ENCODE measurements at places on chromosomes 7 and 10.
A peak's percentile ranks its signal among the peaks of the same experiment; 100 is the strongest.

GRCh38 chr10:14131261-14131960 lies 199.3 kb downstream of the FRMD4A start:
- no peak for DNase-seq

GRCh38 chr7:74379938-74380337 lies 73.8 kb upstream of the GTF2IRD1 start:
- no peak for DNase-seq

DNA sequence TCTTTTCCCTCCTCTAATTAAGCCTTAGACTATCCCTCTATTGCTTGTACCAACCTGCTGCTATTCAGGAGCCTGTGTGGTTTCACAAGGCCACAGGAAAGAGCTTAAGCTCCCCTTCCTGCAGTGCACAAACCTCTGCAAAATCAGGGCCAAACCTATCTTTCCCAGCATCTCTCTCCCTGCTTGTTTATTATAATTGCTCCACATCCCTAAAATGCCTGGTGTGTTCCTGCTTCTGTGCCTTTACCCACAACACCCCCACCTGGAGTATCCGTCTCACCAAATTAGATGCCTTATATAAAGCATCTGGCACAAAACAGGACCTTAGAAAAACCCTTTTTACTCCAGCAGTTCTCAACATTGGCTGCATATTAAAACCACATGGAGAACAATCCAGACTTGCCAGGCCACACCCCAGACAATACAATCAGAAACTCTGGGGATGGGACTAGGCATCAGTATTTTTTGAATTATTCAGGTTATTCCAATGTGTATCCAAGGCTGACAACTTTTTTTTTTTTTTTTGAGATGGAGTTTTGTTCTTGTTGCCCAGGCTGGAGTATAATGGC lies 16.7 kb downstream of the SEC31B start:
- no peak for DNase-seq

DNA sequence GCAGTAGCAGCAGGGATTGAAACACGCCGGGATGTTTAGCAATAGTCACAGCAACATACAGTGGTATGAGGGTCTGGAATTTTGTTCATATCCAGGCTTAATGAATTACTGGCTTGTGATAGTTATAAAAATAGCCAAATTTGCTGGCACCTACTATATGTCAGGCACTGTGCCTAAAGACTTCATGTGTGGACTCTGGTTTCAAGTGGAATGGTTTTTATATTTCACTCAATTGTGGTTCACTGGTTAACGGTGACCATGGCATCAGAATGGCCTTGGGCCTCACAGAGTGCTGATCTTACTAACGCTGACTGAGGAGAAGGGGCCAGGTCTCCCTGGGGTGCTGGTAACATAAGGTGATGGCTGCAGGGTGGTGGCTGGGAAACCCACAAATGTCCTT lies 55.7 kb downstream of the CELF2 start:
- DNase-seq: no peak

GRCh38 chr10:112904000-112904399 lies 46.0 kb upstream of the TCF7L2 start:
- DNase-seq: no peak

DNA sequence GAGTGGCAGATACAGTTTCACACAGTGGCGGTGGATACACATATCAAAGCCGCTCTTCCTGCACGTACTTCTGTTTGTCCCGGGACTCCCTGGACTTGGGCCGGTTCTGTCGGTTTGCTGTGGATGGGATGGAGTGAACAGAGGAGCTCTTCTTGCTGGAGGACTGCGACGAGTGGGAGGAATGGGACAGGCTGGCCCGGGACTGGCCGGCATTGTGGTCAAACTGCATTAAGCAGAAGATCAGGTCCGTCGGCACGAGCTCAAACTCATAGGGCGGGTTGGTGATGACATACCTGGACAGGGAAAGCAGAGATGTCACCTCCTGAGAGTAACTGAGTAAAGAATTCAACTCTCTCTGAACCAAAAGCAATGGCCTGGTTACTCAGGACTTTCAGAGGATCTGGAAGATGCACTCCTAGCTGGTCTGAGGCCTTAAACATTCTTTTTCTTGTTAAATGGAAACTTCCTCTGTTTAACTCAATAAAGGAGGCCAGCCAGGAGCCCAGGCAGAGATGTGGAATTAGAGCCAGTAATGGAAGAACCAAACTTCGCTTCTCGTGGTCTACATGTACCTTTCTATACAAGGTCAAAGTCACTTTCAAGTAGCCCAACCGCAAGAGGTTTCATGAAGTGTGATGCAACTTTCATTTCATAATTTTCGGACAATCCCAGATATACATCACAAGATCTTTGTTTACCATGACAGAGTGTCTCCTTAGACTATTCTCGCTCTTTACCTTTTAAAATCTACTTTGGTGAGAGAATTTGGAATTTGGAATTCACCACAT lies 750.2 kb downstream of the KCNMA1 start:
- DNase-seq: no peak

DNA sequence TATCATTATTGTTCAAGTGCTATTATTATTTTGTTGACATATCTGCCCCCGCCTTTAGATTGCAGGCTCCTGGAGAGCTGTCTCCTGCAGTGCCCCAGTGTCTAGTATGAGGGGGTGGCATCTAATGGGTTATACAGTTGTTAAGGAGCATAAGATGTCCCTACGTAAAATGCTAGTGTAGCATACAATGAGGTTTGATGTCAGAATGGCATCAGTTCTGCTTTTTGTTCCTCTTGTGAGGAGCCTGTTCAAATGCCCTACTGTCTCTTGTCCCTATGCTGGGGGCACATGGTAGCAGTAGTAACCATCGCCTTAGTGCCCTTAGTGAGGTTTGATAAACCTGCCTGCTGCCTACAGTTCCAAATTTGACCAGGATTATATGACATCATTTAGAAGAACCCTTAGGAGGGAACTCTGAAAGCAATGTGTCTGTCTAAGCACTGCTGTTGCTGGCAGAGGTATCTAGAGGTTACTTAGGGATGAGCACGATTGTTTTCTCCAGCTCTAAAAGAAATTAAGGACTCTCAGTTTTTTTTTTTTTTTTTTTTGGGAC lies 9.7 kb downstream of the CREM start:
- no peak for DNase-seq

DNA sequence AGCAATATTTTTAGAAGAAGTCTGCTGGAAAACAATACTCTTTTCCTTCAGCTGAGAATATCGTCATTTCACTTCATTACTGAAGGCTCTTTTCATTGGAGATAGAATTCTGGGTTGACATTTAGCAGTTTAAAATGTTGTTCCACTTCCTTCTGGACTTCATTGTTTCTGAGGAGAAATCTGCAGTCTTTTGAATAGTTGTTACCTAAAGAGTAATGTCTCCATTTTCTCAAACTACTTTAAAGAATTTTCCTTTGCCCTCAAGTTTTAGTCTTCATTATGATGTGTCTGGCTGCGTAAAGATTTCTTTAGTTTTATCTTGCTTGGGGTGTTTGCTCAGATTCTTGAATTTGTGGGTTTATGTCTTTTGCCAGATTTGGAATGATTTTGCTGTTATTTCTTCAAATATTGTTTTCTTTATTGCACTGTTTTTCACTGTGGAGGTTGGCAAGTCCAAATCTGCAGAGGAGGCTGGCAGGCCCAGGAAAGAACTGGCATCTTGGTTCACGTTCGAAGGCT lies 136.3 kb downstream of the DNAJB6 start:
- DNase-seq: no peak

DNA sequence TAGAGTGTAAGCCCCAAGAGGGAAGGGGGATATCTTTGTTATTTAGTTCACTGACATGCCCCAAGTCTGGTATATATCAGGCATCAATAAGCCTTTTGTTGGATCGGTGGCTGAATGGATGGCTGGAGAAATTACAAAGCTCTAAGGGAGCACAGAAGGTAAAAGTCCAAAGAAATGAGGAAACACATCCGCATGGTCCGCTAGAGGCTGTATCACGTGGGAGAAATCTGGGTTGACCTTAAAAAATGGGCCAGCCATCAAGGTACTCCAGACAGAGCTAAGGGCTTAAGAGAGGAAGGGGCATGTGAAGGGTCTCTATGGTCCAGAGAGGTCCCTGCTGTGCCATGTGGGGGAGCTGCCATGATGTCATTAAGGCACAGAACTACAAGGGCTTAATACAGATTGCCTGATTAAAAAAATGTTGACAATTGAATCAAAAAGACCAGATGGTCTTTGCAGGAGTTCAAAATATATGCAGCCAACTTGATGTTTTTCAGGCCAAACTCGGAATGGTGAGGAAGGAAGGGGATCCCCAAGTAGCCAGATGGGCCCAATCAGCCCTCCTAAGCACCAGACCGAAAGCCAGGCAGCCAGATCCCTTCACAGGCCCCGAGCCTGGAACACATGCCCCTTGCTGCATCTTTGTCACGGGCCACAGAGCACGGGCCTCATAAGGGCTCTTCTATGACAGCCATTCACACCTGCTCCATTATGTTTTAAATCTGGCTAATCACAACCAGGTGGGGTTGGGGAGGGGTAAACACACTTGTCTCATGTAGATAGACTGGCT lies 31.9 kb downstream of the SCRN1 start:
- no peak for DNase-seq

DNA sequence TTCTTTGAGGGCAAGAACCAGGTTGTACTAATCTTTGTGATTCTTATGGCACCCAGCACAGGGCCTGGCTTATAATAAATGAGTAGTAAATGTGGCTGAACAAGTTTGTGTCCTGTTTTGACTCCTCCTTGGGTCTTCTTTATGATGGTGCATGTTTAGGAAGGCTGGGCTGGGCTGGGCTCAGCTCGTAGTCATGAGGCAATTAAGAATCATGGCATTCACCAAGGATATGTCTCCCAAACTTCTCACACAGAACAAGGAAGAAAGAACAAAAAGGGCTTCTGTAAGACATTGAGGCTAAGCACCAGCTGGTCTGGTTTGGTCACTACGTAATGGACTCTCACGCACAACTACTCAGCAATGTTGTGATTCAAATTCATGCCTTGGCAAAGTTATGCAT lies 30.5 kb upstream of the YAE1 start:
- no peak for DNase-seq

DNA sequence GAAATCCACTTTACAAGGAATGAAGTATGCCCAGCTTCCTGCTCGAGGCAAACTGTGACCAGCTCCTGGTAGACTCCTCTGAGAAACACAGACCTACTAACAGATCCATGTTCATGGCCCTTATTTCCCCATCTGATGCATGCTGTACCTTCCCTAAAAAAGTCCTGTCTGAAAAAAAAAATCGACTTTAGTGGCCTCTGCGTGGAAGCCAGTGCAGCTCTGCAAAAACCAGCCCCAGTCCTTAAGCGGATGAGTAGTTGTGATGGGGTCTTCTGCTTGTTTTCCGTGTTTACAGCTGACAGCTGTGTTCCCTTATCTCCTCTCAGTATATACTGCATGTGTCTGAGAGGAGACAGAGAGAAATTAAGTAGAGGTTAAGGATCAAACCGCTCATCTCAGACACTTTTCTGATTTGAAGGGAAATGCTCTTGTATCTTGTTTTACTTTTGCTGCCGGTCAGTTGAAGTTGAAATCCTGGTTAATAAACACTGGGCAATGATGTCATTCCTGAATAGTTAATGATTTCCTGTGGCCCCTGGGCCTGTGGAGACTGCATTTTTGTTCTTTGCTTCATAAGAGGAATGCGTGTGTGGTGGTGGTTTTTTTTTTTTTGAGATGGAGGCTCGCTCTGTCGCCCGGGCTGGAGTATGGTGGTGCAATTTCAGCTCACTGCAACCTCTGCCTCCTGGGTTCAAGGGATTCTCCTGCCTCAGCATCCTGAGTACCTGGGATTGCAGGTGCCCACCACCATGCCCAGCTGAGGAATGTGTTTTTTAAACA lies 67.6 kb downstream of the DOCK1 start:
- DNase-seq: peak; percentile 86

GRCh38 chr7:73706126-73707044 lies 13.1 kb downstream of the STX1A start:
- DNase-seq: no peak

GRCh38 chr7:51732951-51733350 lies 416.3 kb upstream of the COBL start:
- peak; percentile 7 for DNase-seq

DNA sequence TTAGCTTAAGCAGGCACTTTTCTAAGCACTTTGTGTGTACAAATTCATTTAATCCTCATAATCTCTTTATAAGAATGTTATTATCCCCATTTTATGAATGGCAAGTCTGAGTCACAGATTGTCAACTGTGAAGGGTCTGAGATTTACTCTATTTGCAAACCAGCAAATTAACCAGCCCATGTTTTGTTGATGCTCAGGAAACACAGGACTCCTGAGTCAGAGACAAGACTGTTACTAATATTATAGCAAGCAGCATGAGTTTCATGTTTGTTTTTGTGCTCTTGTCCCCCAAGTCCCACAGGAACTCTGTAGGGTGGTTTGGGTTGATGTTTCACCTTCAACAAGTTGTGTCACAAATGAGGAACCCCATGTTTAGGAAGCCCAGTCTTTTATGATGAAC lies 182.0 kb upstream of the PPP1R3A start:
- no peak for DNase-seq

GRCh38 chr7:123552641-123553040 lies 5.0 kb downstream of the NDUFA5 start:
- DNase-seq: no peak

DNA sequence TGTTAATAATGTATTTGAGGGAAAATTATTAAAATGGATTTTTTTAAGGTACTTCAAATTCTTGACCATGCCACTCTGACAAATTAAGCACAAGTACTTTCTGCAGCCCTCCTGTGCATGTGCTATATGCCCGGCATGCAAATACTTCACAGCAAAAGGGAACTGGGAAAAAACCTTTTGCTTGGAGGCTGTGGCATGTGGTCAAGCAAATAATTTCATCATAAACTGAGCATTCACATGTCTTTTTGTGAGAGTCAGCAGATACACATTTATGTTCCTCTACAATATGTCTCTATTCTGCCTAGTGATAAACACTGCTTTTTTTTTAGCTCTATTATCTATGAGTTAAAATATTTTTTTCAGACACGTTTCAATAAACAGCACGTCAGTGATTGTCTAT lies 53.7 kb upstream of the SEMA3A start:
- DNase-seq: no peak

DNA sequence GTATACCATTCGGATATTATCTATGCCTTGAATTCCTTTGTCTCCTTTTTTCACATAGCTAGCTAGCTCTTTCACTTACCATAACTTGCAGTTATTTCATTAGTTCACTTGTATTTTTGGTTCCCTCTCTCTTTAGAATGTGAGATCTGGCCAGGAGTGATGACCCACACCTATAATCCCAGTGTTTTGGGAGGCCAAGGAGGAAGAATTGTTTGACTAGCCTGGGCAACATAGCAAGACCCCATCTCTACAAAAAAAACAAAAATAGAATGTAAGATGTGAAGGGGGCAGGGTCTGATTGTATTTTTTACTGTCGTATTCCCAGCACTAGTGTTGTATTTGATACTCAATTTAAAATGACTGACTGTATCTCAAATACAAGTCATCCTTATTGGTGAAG lies 19.6 kb downstream of the NFE2L3 start:
- DNase-seq: no peak
